Esophagus squamous epithelium (tissue), 5 donors: ENCODE measurements at places on chromosomes 12 and 14.

DNA sequence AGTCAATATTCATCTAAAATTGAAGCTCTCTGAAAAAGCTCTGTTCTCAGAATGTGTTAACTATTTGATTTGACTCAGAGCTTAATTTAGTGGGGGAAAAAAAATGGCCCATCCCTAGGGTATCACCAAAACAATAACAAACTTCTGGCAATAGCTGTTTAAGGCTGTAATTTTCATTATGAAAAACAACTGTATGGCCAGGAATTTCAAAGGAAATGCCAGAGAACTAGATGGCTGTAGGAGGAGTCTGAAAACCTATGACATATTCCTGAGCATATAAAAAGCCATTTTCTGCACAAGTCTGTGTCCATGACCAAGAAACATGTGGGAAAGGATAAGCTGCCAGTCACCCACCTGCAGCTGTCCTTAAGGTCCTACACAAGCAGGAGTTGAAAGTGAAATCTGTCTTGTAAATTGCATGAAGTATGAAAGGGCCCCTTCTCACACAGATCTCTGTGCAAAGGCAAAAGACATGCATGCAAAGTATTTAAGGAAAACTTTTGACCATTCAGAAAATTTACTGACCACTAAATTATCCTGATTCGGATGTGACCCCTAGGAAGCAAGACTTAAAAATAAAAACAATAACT, 299.1 kb downstream of the BTG1 start:
- no peaks in the 10 kb centered on the region for H3K36me3 ChIP-seq
- no peaks in the 10 kb centered on the region for H3K4me1 ChIP-seq
- H3K27me3 ChIP-seq: no peaks in the 10 kb centered on the region
- H3K27ac ChIP-seq: no peak overlapping the region
- DNase-seq: no peak

DNA sequence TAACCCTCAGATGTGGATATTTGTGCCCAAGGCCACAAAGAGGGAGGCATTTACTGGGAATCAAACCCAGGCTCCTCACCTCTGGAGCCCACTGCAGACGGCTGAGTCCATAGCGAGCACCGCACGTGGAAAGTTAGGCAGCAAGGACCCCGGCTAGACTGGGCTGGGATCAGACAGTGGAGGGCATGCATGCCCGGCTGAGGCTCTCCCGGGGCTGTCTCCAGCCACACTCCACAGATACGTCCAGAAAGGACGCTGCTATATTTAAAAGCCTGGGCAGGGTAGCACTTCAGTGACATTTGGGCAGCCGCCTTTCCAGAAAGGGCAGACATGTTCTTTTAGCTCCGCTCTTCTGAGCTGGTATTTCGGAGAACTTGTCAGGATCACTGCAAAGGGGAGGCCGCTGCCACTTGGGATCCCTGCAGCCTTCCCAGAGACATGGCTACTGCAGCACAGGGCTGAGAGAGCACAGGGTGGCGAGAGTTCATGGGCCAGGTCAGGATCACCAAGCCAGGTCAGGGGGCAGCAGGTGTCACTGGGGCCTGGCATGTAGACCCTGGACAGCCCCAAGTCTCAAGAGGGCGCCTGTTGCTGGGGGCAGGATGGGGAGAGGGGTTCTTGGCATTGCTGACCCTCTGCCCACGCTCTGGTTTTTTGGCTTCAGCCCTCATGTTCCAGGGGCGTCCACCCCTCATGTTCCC, 121.7 kb downstream of the PHETA1 start:
- DNase-seq: no peak
- H3K36me3 ChIP-seq: no peaks in the 10 kb centered on the region
- no peak overlapping the region for H3K4me3 ChIP-seq
- H3K4me1 ChIP-seq: no peaks in the 10 kb centered on the region

- peaks cover 18% of the 10 kb centered on the region for H3K4me1 ChIP-seq
- H3K27ac ChIP-seq: peak overlapping the region; percentile 84
- no peak for DNase-seq
- no peaks in the 10 kb centered on the region for H3K27me3 ChIP-seq
Observed at GRCh38 chr14:103854822-103855733, 7.7 kb upstream of the PPP1R13B start.

- no peaks in the 10 kb centered on the region for H3K4me1 ChIP-seq
- no peaks in the 10 kb centered on the region for H3K36me3 ChIP-seq
- DNase-seq: no peak
- H3K27ac ChIP-seq: peak overlapping the region; percentile 18
- H3K4me3 ChIP-seq: no peak overlapping the region
Observed at GRCh38 chr12:62714181-62714773, 220.7 kb downstream of the PPM1H start.

DNA sequence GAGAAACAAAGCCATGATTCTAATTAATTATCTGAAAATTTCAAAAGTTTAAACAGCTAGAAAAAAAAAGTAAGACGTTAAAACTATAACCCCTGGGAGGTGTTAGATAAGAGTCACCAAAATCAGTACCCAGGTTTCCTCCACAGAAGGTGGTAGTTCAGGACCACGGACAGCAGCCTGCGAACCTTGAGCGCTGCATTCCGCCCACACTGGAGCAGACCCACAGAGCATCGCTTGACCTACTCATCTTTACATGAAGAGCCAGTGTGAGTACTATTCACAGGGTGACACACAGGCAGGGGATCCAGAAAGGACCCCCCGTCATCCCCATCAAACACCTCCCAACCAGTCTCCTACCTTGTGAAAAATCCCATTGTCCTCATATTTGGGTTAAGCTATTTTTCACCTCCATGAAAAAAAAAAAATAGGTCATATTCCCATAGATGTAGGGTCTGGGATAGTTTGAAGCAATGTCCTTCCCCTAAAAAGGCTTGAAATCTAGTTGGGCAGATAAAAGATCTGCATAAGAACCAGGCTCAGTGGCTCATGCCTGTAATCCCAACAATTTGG, 8.8 kb upstream of the CHGA start:
- H3K4me1 ChIP-seq: no peaks in the 10 kb centered on the region
- no peak for DNase-seq

GRCh38 chr12:4191149-4191548, 82.4 kb upstream of the CCND2 start:
- H3K27ac ChIP-seq: no peak overlapping the region
- DNase-seq: no peak

- no peak overlapping the region for H3K27ac ChIP-seq
- no peak overlapping the region for H3K4me3 ChIP-seq
- H3K36me3 ChIP-seq: no peaks in the 10 kb centered on the region
- H3K27me3 ChIP-seq: no peaks in the 10 kb centered on the region
Observed at GRCh38 chr12:13154831-13155230, 41.7 kb upstream of the EMP1 start.

GRCh38 chr14:69610874-69611171, 573 bp upstream of the SUSD6 start:
- H3K4me1 ChIP-seq: peaks cover 33% of the 10 kb centered on the region
- H3K36me3 ChIP-seq: no peaks in the 10 kb centered on the region
- peak overlapping the region; percentile 92 for H3K4me3 ChIP-seq
- no peak for DNase-seq

DNA sequence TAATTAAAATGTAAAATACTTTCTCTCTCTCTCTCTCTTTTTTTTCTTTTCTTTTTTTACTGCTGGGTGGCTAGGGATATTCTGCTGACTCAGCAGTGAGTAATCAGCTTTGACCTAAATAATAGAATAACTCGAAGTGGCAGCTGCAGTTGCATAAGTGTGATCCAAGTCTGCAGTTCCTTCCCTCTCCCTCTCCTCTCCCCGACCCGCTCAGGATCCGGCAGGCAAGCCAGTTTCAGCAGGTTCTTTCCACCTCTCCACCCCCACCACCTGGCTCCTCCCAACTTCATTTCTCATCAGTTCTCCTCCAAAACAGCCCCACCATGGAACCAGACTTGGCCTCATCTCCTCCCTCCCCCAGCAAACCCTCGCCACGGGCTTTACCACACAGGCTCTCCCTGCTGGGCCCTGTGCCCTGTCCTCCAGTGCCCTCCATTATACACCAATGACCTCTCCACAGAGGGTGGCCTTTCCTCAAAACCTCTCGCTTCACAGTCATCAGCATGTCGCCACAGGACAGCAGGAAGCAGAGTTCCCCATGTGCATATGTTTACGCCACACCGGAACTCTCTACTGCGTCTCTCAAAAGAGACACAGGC, 22.4 kb downstream of the SLC7A8 start:
- DNase-seq: peak; percentile 29
- peak overlapping the region; percentile 87 for H3K27ac ChIP-seq
- no peaks in the 10 kb centered on the region for H3K36me3 ChIP-seq
- no peak overlapping the region for H3K4me3 ChIP-seq
- no peaks in the 10 kb centered on the region for H3K27me3 ChIP-seq

DNA sequence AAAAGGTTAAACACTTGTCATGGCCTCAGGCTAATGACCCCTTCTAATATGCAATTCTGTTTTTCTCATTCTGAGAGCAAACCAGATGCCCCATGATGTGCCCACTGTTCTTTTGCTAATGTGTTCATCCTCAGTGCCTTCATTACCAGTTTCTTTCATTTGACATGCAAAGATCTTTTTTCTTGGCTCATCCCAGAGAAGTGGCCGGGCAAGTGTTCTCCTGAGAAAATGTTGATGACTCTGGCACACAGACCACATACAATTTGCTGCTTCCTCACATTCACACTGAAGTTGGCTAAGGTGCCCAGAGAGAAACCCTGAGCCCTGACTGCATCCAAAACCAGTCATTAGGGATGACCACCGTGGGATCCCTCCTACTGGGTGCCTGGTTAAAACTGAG, 833.3 kb downstream of the DIO2 start:
- H3K4me3 ChIP-seq: no peak overlapping the region
- no peaks in the 10 kb centered on the region for H3K36me3 ChIP-seq
- no peak overlapping the region for H3K27ac ChIP-seq

GRCh38 chr12:48859607-48860006, 6.1 kb downstream of the RND1 start:
- no peak overlapping the region for H3K4me3 ChIP-seq
- peaks cover 4% of the 10 kb centered on the region for H3K27me3 ChIP-seq
- DNase-seq: no peak
- no peaks in the 10 kb centered on the region for H3K36me3 ChIP-seq
- H3K27ac ChIP-seq: no peak overlapping the region
- H3K4me1 ChIP-seq: no peaks in the 10 kb centered on the region

GRCh38 chr14:68328509-68328908, 464.4 kb downstream of the ZFP36L1 start:
- no peaks in the 10 kb centered on the region for H3K27me3 ChIP-seq
- no peaks in the 10 kb centered on the region for H3K4me1 ChIP-seq
- no peak overlapping the region for H3K27ac ChIP-seq
- DNase-seq: no peak
- no peaks in the 10 kb centered on the region for H3K36me3 ChIP-seq

DNA sequence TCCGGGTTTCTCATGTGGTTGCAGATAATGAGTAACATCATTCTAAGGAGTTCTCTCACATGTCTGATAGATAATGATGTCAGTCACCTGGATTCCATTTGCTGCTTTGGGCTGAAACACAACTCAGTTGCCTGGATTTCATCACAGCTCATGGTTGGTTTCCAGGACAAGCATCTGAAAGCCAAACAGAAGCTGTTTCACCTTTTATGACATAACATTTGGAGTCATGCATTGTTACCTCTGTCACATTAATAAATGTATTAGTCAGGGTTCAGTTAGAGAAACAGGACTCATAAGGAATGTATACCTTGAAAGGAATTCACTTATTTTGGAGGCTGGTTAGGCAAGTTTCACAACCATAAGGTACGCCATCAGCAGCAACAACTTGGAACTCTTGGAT, 251.9 kb upstream of the ATXN7L3B start:
- H3K4me1 ChIP-seq: no peaks in the 10 kb centered on the region
- DNase-seq: no peak
- no peak overlapping the region for H3K27ac ChIP-seq
- H3K36me3 ChIP-seq: no peaks in the 10 kb centered on the region
- H3K27me3 ChIP-seq: no peaks in the 10 kb centered on the region

DNA sequence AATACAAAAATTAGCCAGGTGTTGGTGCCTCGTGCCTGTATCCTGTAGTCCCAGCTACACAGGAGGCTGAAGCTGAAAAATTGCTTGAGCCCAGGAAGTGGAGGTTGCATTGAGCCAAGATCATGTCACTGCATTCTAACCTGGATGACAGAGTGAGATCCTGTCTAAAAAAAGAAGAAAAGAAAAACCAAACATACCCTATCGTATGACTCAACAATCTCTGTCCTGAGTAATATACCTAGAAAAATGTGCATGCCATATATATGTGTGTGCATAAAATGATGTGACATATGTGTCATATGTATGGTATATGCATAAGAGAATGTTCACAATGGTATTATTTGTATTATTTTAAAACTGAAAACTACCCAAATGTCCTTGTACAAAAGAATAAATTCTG, 261.5 kb upstream of the CLEC14A start:
- H3K27ac ChIP-seq: no peak overlapping the region
- no peaks in the 10 kb centered on the region for H3K4me1 ChIP-seq
- H3K27me3 ChIP-seq: no peaks in the 10 kb centered on the region
- H3K4me3 ChIP-seq: no peak overlapping the region
- no peaks in the 10 kb centered on the region for H3K36me3 ChIP-seq
- no peak for DNase-seq

- H3K4me3 ChIP-seq: no peak overlapping the region
- H3K27me3 ChIP-seq: peaks cover 12% of the 10 kb centered on the region
- H3K27ac ChIP-seq: no peak overlapping the region
- no peak for DNase-seq
- no peaks in the 10 kb centered on the region for H3K36me3 ChIP-seq
Observed at GRCh38 chr14:57153286-57153685, 115.4 kb downstream of the EXOC5 start.

- DNase-seq: no peak
- no peaks in the 10 kb centered on the region for H3K36me3 ChIP-seq
- no peaks in the 10 kb centered on the region for H3K4me1 ChIP-seq
- no peaks in the 10 kb centered on the region for H3K27me3 ChIP-seq
Observed at GRCh38 chr12:91551927-91552326, 369.3 kb upstream of the DCN start.

DNA sequence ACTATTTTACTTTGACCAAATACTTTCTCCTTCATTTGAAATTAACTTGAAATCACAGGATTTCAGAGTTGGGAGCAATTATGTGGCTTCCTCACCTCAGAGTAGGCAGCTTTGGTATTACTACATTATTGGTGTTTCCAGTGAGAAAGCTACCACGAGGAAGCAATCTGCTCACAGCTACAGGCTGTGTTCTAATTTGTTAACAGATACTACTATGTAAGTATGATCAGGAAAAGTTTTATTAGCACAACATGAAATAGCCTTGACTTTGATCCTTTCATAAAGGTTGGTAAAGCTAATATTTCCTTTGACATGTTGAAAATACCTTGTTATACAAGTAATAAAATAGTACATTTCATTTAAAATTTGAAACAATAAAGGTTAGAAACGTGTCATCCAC, 30.6 kb downstream of the TAOK3 start:
- no peak for DNase-seq
- H3K4me3 ChIP-seq: no peak overlapping the region
- H3K36me3 ChIP-seq: no peaks in the 10 kb centered on the region
- no peaks in the 10 kb centered on the region for H3K27me3 ChIP-seq
- H3K4me1 ChIP-seq: peaks cover 5% of the 10 kb centered on the region
- no peak overlapping the region for H3K27ac ChIP-seq

GRCh38 chr14:70064136-70064865, 124.5 kb downstream of the SLC8A3 start:
- DNase-seq: no peak
- H3K27me3 ChIP-seq: no peaks in the 10 kb centered on the region
- H3K4me3 ChIP-seq: no peak overlapping the region
- H3K36me3 ChIP-seq: no peaks in the 10 kb centered on the region

GRCh38 chr14:38790916-38791315, 312.1 kb downstream of the SEC23A start:
- H3K27ac ChIP-seq: no peak overlapping the region
- no peaks in the 10 kb centered on the region for H3K36me3 ChIP-seq
- no peak overlapping the region for H3K4me3 ChIP-seq
- no peaks in the 10 kb centered on the region for H3K4me1 ChIP-seq
- DNase-seq: no peak

- no peaks in the 10 kb centered on the region for H3K36me3 ChIP-seq
- H3K27ac ChIP-seq: peak overlapping the region; percentile 70
- H3K27me3 ChIP-seq: no peaks in the 10 kb centered on the region
- H3K4me3 ChIP-seq: no peak overlapping the region
Observed at GRCh38 chr12:76874491-76875190, 4.2 kb downstream of the CSRP2 start.
